ENCODE measurements at places on chromosomes 11 and 22.

DNA sequence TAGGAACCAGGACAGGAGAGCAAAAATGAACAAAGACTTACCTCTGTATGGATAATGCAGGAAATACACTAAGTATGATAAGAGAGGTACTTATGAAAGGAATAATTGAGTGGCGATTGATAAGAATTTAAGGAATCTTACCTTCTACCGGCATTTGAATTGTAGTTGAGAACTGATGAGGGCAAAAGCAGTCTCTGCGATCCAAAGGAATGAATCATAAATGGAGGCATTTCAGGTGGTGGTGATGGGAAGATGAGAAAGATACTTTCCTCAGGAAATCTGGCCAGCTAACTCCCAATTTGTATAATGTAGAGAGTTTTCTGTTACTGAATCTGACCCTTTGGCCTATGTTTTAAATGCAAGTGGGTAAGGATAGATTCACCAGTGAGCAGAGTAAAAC is 71.9 kb upstream of the C11orf87 start:
- DNase-seq, result no peak

GRCh38 chr11:69173925-69174581 is 18.3 kb downstream of the SMIM38 start:
- DNase-seq, result no peak

DNA sequence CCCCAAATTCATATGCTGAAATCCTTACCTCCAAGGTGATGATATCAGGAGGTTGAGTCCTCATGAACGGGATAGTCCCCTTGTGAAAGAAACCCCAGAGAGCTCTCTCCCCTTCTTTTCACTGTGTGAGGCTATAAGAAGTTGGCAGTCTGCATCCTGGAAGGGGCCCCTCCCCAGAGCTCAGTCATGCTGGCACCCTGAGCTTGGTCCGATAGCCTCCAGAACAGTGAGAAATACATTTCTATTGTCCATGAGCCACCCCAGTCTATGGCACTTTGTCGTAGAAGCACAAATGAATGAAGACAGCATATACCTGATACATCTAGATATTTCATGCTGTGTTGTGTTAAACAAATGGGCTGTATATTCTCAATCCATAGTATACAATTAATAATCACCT is 81.1 kb upstream of the CRTAM start:
- no peak for DNase-seq

DNA sequence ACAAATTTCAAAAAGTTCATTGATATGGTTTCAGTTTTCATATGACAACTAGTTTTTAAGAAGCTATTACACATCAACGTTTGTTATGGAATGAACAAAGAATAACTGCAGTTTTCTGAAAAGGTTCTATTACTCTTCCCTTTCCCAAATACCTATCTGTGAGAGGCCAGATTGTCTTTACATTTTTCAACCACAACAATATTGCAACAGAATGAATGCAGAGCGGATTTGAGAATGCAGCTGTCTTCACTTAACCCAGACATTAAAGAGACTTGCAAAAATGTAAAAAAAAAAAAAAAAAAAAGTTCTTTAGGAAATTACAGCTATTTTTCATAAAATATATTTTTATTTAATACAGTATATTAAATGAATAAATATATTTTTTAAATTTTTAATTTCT is 250.8 kb downstream of the DDX10 start:
- DNase-seq, result no peak
